PC-3 (cell line): ENCODE measurements at places on chromosomes 1 and 21. TPM values are rescaled to one million over a fixed set of nuclear protein-coding genes. Genes with fewer than 3 reads are reported as not detected.

The CFAP141 gene
- total RNA-seq, result not detected in 2 replicates

The MYBPH gene
- not detected in 2 replicates for total RNA-seq

The PTPN7 gene
- total RNA-seq, result not detected in 2 replicates

The ANKRD35 gene
- total RNA-seq, result 0.07 and 0.40 TPM in 2 replicates

The DHRS3 gene
- 105 and 116 TPM in 2 replicates for total RNA-seq

The ADGRL2 gene
- 0.51 and 3.2 TPM in 2 replicates for total RNA-seq

The NCMAP gene
- 1.2 and 1.8 TPM in 2 replicates for total RNA-seq

The COL8A2 gene
- total RNA-seq, result 0.26 and 0.58 TPM in 2 replicates

The NEXN gene
- 3.1 and 3.5 TPM in 2 replicates for total RNA-seq

The CAPZB gene
- total RNA-seq, result 86.7 and 94.3 TPM in 2 replicates

The SHE gene
- not detected in 2 replicates for total RNA-seq

DNA sequence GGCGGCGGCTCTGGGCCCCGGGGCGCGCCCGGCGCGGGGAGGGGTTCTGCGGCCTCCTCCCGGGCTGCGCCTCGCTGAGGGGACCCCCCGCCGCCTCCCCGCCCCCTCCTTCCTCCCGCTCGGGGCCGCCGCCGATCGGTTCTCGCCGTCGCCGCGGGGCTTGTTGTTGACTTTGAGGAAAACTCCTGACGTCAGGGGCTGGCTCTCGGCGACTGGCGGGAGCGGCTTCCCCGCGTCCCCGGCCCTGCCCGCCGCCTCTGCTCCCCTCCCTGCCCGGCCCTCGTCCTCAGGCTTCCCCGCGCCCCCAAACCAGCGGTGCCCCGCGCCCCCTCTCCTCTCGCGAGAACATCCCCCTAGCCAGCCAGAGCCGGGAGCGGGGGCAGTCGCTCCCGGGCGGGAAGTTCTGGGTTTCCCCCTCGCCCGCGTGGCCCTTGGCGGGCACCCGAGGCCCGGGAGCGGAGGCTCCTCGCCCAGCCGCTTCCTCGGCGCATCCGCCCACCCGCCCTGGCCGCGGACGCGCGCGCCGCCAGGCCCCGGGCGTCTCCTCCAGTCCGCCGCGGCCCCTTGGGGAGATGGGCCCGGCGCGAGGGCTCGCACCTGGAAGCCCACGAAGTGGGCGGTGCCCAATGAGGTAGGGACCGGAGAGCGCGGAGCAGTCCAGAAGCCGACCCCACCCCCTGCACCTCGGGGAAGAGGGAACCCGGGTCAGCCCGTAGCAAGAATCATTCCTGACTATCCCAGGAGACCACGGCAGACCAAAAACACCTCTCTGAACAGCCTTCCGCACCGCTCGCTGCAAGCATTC is 611 bp upstream of the AKT3 start:
- DNase-seq, result peak; percentile 84

GRCh38 chr1:81312272-81312754 is 488.4 kb upstream of the ADGRL2 start:
- no peak for DNase-seq

DNA sequence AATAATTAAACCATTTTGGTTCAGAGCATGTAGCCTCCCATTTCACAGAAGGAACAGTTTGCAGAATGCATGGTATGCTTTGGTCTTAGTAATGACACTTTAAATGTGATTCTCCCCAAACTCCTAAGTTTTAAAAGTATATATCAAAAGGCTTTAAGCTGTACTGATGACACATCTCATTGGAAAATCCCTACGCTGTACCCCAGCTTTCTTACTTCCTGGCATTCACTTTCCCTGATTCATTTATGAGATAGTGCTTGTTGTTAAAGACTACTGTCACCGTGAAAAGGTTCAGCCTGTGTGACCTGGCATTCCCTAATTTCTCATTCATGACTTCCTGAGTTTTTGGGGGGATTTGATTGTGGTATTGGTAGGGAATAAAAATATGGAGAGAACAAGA is 53.4 kb downstream of the MPZL1 start:
- no peak for DNase-seq

GRCh38 chr1:228555074-228555994 is 68.2 kb downstream of the RNF187 start:
- no peak for DNase-seq

DNA sequence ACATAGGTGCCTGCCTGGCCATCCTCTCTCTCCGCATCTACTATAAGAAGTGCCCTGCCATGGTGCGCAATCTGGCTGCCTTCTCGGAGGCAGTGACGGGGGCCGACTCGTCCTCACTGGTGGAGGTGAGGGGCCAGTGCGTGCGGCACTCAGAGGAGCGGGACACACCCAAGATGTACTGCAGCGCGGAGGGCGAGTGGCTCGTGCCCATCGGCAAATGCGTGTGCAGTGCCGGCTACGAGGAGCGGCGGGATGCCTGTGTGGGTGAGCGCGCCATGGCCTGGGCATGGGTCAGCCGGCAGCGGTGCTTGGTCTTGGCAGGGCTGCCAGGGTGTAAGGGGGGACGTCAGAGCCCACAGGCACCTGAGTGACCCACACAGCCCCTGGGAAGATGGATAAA is 13.3 kb downstream of the EPHA8 start:
- no peak for DNase-seq

- no peak for DNase-seq
Observed at GRCh38 chr1:18336801-18337200, 143.9 kb upstream of the KLHDC7A start.

DNA sequence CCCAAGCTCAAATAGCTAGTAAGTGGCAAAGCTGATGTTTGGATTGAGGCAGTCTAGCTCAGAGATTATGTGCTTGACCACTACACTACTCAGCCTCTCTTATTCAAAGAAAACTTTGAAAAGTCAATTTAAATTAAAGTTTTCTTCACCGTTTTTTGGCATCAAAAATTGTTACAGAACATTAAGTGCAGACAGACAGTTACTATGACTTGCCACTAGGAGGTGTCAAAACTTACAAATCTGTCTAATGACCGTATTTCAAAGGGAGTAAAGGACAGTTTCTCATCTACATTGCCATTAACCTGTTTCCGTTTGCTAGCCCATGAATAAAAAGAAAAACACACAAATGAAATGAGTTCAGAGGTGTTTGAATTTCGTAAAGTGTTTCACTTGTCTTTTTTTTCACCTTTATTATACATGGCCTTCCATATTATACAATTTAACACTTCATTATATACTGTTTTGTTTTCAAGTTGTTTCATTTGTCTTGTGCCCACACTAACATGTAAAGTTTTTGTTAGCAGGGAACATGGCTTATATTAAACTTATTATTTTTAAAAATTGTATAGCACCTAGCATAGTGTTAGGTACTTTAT is 57.4 kb upstream of the MTF2 start:
- DNase-seq, result peak; percentile 69

GRCh38 chr1:42852608-42852980 is 6.2 kb downstream of the ZNF691 start:
- DNase-seq, result no peak

DNA sequence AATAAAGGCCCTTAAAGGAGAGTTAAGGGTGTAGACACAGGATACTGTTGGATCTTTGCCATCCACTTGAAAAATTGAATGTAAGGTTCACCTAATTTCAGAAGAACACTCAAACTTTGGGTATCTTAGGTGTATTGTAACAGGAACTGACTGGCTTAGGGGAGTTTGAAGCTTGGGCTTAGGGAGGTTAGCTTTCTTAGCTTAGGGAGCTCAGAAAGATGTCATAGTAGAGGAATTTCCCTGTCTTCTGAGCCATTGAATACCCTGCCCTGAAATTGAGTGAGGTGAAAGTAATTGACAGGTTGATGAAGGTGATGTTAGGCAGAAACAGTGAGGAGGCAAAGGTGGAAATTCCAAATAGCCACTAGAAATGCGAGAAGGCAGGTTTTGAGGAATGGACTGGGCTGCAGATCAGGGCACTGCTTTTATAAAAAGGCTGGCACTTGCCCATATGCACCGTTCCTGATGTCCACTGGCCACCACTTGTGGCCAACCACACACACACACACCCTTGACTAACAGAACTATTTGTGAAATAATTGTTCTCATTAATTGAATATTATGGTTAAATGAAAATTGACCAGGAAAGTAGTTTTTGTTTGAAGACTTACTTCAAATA is 16.5 kb downstream of the BACH1 start:
- DNase-seq, result no peak

DNA sequence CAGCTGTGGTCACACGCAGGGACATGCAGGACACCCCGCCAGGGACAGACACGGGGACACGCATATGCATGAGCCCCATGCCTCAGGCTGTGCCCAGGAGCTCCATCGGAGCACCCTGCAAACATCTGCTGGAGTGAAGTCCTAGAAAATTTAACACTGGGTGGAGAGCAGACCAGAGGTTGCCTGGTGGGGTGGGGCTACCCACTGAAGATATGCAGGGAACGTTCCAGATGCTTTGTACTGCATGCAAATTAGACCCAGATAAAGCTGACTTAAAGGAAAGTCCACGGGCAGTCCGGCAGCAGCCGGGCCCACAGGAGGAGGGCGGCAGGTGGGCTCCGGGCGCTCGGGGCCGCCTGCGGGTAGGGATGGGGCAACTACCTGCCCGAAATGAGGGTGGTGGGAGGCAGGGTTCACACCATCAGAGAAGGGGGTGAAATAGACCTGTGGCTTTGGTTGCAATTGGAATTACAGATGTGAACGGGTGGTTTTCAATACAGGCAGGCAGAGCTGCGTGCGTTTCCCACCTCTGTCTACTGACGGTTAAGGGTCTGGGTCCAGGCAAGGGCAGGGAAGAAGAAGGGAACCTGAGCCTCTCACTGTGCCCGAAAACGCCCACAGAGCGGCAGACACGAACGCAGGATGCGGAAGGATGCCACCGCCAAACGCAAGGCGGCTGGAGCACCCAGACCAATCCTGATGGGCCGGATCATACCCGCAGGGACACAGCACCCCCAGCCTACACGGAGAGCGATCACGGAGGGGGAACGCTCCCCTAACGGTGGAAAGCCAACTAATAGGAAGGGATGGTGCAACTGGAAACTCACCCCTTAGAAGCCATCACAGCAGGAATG is 21.0 kb downstream of the CFAP74 start:
- no peak for DNase-seq

GRCh38 chr1:223417444-223417843 is 24.2 kb downstream of the CCDC185 start:
- DNase-seq, result no peak

DNA sequence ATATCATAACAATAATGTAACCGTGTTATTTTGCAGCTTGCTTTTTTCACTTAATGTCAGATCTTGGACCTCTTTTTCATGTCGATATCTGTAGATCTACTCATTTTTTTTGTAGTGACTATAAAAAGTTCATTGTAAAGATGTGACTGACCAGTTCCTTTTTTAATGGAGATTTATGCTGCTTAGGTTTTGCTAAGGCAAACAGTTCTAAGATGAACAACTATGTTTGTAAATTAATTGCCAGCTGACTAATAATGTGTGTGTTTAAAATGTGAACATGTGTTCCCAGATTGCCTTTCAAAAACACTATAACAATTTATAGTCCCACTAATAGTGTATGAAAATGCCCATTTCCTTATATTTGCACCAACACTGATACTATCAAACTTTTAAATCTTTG is 18.1 kb upstream of the EPS8L3 start:
- peak; percentile 38 for DNase-seq

GRCh38 chr1:27601771-27602461 is 2.0 kb downstream of the AHDC1 start:
- DNase-seq, result peak; percentile 27

- no peak for DNase-seq
Observed at GRCh38 chr1:240941701-240942370, 329.9 kb upstream of the GREM2 start.

GRCh38 chr1:156226116-156226538 is 13.3 kb downstream of the PMF1 start:
- no peak for DNase-seq

DNA sequence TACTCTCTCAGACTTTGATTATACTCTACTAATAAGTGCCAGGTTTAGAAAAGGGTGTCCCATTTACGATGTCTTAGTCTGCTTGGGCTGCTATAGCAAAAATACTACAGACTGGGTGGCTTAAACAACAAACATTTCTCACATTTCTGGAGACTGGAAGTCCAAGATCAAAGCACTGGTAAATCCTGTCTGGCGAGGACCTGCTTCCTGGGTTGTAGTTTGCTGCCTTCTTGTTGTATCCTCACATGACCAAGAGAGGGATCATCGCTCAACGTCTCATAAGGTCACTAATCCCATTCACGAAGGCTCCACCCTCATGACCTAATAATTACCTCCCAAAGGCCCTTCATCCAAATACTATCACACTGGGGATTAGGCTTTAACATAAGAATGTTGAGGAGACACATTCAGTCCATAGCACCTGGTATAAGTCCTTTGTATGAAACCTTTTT is 12.0 kb downstream of the PRDX6 start:
- peak; percentile 80 for DNase-seq

DNA sequence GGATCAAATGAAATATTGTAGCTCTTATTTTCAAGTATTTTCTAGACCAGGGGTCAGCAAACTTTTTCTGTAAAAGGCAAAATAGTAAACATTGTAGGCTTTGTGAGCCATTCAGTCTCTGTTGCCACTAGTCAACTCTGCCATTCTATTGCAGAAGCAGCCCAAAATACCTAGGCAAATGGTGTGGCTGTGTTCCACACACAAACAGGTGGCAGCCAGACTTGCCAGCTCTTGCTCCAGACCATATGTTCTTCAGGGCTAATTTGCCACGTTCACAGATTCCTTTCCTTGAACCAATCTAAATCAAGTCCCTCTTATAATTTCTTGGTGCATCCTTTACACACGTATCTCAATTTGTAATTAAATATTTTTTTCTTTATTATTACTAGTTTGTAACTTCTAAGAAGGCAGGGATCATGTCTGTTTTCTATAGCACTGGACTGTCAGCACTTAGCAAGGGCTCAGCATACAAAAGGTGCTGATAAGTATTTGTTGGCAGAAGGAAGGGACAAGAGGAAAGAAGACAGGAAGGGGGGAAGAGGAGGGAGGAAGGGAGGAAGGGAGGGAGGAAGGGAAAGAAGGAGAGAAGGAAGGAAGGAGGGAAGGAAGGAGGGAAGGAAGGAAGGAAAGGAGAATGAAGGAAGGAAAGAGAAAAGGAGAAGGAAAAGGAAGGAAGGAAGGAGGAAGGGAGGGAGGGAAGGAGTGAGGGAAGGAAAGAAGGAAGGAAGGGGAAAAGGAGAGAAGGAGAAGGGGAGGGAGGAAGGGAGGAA is 106.5 kb upstream of the EDEM3 start:
- DNase-seq, result no peak

DNA sequence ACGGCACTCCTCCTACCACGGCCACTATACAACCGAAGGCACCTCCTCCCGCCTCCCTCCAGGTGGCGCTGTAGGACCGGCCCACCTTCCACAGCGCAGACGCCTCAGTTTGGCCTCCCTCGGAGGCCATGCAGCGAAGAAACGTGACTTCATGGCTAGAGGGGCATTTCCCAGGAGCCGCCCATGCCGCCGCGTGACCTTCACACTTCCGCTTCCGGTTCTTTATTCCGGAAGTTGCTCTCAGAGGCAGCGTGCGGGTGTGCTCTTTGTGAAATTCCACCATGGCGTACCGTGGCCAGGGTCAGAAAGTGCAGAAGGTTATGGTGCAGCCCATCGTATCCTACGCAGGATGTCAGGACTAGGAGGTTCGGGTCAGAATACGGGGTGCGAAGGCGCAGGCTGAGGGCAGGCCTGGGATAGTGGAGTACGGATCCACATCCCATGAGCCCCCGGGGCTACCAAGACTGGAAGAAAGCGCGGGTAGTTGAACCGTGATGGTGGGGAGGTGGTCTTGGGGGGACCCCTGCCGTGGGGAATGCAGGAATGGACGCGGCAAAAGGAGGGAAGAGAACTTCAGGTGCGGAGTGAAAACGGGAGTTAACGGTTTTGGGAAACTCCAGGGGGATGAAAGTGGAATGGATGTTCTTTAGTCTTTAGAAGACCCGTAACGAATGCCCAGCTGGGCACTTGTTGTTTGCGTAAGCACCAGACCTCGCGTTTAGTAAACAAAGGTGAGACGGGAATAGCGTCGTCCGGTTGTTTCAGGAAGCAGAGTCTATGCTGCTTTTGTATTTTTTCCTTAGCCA is at the start of gene SNRPE:
SNRPE (plus strand) TSS at position 221 of the 806 bp plus-strand sequence; CDS start at position 282, 61 bp downstream.
- peak; percentile 99 for DNase-seq
